ENCODE measurements at places on chromosomes 7 and 10.

GRCh38 chr7:154672659-154673415 is 330.1 kb downstream of the PAXIP1 start:
- no peak overlapping the region for H3K4me3 ChIP-seq
- H3K27me3 ChIP-seq: peaks cover 2% of the 10 kb centered on the region
- DNase-seq: no peak
- no peaks in the 10 kb centered on the region for H3K4me1 ChIP-seq
- H3K36me3 ChIP-seq: no peaks in the 10 kb centered on the region

DNA sequence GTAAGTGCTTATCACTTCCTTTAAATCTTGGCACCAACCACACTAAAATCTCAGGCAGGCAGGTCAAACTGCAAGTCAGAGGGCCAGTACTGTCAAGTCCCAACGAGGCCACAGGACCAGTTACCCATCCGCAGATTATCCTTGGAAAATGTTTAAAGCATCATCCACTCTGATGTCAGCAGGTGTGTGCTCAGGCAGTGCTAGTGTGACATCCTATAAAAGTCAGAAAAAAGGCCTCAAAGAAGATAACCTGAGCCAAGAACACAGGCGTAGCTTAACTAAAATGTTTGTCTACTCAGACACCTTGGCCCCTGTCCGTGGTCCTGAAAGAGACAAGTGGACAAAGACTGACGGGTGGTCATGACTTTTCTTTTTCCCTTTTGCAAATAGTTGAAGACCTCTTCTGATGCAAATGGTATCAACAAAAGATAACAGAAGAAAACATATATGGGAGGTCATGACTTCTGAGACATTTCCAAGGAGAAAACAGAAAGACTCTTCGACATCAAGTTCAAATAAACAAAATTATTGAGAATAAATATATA is 309.3 kb downstream of the KCNMA1 start:
- peak; percentile 5 for DNase-seq
- no peaks in the 10 kb centered on the region for H3K27me3 ChIP-seq
- no peaks in the 10 kb centered on the region for H3K4me1 ChIP-seq
- no peak overlapping the region for H3K4me3 ChIP-seq

DNA sequence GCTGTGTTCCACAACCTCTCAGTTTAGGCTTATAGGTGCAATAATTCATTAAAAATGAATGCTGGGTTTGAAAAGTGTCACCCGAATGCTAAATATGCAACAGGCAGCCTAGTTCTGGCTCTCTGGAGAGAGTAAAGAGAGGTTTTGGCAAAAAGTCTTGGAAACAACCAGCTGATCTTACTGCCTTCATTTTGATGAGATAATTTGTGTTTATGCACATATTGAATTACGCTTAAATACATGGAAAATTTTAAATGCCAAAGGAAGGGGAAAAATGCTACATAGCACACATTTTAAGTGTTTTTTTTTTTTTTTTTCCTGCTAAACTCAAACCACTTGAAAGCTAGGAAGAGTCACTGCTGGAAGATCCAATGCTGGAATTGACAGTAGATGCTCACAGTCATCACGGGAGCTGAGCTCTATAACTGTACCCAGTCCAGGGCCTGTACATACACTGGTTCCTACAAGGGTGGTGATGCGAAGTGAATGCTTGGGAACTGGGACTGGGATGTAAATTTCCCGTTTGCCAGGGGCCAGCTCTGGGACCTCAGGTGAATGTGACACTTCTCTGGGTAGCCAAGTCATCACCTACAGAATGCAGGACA is 151.5 kb downstream of the PFKFB3 start:
- H3K4me1 ChIP-seq: no peaks in the 10 kb centered on the region
- no peak overlapping the region for H3K27ac ChIP-seq
- no peaks in the 10 kb centered on the region for H3K36me3 ChIP-seq
- H3K27me3 ChIP-seq: no peaks in the 10 kb centered on the region
- no peak for DNase-seq

GRCh38 chr7:136009488-136010079 is 32.4 kb upstream of the MTPN start:
- DNase-seq: no peak
- no peaks in the 10 kb centered on the region for H3K4me1 ChIP-seq
- no peaks in the 10 kb centered on the region for H3K27me3 ChIP-seq
- no peak overlapping the region for H3K4me3 ChIP-seq
- no peaks in the 10 kb centered on the region for H3K36me3 ChIP-seq
- H3K27ac ChIP-seq: no peak overlapping the region

- H3K27ac ChIP-seq: no peak overlapping the region
- no peak for DNase-seq
- H3K4me1 ChIP-seq: peaks cover 9% of the 10 kb centered on the region
- no peaks in the 10 kb centered on the region for H3K36me3 ChIP-seq
Observed at GRCh38 chr10:114691442-114691941, 33.4 kb upstream of the ABLIM1 start.

- H3K4me1 ChIP-seq: no peaks in the 10 kb centered on the region
- H3K4me3 ChIP-seq: no peak overlapping the region
- no peak for DNase-seq
- no peaks in the 10 kb centered on the region for H3K27me3 ChIP-seq
- H3K27ac ChIP-seq: no peak overlapping the region
Observed at GRCh38 chr10:45254892-45255291, 60.5 kb downstream of the OR13A1 start.

DNA sequence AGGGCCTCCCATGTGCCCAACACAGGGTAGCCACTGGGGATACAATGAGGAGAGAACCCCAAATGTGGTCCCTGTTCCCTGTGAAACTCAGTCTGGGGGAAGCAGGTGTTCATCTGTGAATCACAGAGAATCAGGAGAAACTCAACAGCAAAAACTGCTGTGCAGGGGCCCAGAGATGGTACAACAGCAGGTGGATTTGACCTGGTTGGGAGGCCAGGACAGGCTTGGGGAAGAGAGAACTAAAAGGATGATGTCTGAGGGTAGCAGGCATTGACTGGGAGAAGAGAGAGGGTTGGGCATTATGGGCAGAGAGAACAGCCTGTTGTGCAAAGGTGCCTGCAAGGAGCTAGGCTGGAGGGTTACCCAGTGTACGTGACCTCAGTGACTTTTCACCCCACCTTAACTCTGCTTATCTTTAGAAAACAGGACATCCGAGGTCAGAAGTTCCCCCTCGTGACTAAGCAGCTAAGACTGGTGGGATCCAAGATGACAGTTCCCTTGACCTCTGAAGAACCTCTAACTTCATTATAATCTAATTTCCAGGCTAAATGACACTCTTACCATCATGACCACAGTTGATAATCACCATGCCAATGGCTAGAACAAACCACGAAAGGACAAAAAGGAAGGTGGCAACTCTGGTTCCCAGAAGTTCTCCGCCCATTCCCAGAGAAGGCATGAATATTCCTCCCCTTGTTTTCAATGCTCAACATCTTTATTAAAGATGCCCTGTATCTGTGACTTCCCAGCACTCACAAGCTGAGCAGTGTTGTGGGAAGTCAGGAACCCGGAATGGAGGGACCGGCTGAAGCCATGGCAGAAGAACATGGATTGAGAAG is 5.1 kb upstream of the ADAMTS14 start:
- no peak overlapping the region for H3K27ac ChIP-seq
- H3K27me3 ChIP-seq: peaks cover 21% of the 10 kb centered on the region
- no peak for DNase-seq
- H3K36me3 ChIP-seq: no peaks in the 10 kb centered on the region
- H3K4me1 ChIP-seq: peaks cover 5% of the 10 kb centered on the region
- H3K4me3 ChIP-seq: no peak overlapping the region

- DNase-seq: no peak
- H3K4me3 ChIP-seq: no peak overlapping the region
- no peaks in the 10 kb centered on the region for H3K36me3 ChIP-seq
- no peak overlapping the region for H3K27ac ChIP-seq
Observed at GRCh38 chr7:105277341-105277740, 111.4 kb downstream of the SRPK2 start.

DNA sequence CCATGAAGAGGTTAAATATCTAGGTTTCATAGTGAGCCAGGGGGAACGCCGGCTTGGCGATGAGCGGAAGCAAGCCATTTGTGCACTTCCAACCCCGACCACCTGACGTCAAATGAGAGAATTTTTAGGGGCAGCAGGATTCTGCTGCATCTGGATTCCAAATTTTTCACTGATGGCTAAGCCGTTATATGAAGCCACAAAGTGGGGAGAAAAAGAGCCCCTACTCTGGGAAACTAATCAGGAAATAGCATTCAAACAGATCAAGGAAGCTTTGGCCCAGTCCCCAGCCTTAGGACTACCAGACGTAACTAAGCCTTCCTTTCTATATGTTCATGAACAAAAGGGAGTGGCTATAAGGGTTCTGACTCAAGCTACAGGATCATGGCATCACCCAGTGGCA is 12.9 kb upstream of the ADCK2 start:
- H3K27me3 ChIP-seq: peaks cover 15% of the 10 kb centered on the region
- no peak overlapping the region for H3K4me3 ChIP-seq
- no peaks in the 10 kb centered on the region for H3K36me3 ChIP-seq
- H3K27ac ChIP-seq: no peak overlapping the region

DNA sequence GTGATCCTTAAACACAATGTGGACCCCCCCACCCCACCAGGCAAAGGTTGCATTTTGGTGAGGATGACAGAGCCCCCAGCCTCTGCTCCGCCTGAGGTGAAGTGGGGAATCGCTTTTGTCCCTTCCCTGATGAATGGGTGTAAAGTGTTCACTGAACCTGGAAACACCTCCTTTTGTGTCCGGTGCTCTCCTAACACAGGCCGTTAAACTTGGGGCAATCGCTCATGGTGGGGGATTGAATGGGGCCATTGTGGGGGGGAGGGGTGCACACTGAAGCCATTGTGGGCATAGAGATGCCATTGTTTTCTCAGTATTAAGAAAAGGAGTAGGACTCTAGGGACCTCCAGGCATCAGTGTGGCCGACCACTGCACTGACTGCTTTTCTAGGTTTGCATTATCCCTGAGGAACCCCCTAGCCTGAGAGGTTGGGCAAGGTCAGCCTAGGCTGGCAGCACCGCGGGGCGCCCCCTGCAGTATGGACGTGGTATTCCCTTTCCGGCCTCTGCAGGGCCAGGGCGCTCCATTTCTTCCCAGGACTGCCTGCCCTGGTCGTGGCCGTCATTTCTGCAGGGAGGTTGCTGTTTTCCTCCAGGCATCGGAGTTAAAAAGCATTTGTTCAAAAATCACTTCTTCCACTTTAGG is 158.3 kb downstream of the TCF7L2 start:
- H3K4me1 ChIP-seq: no peaks in the 10 kb centered on the region
- H3K4me3 ChIP-seq: no peak overlapping the region
- no peaks in the 10 kb centered on the region for H3K27me3 ChIP-seq
- no peak for DNase-seq

- no peaks in the 10 kb centered on the region for H3K36me3 ChIP-seq
- peaks cover 16% of the 10 kb centered on the region for H3K4me1 ChIP-seq
- no peak for DNase-seq
- H3K4me3 ChIP-seq: no peak overlapping the region
Observed at GRCh38 chr7:77338260-77338659, 77.9 kb downstream of the GSAP start.

DNA sequence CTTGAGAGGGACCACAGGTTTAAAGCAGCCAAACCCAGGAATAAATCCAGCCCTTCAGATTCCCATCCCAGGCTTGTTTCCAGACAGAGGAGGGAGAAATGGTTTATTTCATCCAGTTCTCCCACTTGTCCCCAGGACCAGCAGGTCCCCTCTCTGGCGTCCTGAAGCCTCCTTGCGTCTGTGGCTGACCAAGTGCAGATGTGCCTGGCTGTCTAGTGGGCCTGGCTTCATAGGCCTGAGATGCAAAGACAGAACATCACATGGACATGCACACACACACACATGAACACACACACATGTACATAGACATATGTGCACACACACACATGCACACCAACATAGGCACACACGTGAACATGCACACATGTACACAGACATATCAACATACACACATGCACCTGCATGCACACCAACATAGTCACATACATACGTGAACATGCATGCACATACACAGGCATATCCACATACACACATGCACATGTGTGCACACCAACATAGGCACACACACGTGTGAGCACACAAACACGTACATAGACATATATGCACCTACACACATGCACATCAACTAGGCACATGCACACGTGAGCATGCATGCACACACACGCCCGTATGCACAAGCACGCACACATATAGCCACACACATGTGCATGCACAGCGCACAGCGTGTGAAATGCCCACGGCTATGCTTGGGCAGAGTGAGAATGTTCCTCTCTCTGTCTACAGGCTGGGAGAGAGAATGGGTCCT is 10.7 kb downstream of the FOXL3 start:
- no peaks in the 10 kb centered on the region for H3K36me3 ChIP-seq
- DNase-seq: no peak
- no peaks in the 10 kb centered on the region for H3K27me3 ChIP-seq
- H3K4me1 ChIP-seq: no peaks in the 10 kb centered on the region
- no peak overlapping the region for H3K27ac ChIP-seq

DNA sequence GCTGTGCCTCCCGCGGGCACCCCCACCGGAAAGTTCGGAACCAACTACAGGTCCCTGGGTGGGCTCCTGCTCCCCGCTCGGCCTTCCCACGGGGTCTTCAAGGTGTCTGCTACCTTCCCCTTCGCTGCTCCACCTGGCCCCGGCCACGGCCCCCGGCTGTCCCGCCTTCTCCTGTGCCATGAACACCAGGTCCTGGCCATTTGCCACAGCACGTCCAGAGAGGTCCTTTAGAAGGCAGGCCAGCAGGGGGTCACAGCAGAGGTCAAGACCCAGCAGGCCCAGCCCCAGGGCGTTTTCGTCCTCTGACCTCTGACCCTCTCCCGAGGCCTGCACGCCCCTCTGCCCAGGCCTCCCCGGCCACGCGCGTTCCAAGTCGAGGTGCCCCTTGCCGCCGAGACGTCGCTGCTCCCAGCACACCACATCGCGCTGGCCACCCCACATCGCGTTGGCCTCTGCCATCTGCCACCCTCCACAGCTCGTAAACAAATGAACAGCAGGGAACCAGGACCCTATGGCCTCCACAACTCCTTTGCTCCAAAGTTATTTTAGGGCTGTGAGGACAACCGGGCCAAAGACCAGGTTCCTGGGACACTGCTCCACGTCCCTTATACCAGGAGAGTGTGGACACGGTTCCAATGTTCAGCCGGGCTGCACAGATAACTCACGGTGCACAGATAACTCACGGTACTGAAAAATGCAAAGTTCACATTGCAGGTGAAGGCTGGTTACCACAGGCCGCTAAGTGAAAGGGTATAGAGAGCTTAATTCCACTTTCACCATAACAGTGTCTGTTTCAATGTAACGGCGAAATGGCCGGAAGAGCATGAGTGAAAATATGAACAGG is 74.3 kb downstream of the CFAP46 start:
- H3K27ac ChIP-seq: no peak overlapping the region
- H3K27me3 ChIP-seq: no peaks in the 10 kb centered on the region
- no peak overlapping the region for H3K4me3 ChIP-seq
- no peaks in the 10 kb centered on the region for H3K4me1 ChIP-seq
- H3K36me3 ChIP-seq: no peaks in the 10 kb centered on the region

DNA sequence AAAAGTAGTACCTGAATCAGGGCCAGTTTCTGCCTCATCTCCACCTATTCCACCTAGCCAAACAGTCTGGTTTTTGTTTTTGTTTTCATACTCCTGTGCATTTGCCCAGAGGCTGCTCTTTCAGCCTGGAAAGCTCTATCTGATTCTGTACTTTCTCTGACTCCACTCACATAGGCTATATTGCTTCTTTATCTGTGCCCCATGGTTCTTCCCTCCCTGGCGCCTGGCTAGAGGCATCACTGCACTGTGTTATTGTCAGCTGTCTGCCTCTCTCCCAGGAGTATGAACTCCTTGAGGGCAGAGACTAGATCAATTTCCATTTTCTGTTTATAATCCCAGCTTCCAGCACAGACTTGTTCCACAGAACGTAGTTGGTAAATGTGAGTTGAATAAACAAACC is 5.1 kb upstream of the LMOD2 start:
- no peak for DNase-seq
- H3K4me1 ChIP-seq: no peaks in the 10 kb centered on the region
- no peaks in the 10 kb centered on the region for H3K27me3 ChIP-seq
- no peak overlapping the region for H3K4me3 ChIP-seq

Measured in T-cell (primary cell).